ENCODE measurements at places on chromosomes 7 and 10.

- no peak for DNase-seq
These were observed 198.4 kb upstream of the KIAA1217 start for GRCh38 chr10:24010436-24010970.

DNA sequence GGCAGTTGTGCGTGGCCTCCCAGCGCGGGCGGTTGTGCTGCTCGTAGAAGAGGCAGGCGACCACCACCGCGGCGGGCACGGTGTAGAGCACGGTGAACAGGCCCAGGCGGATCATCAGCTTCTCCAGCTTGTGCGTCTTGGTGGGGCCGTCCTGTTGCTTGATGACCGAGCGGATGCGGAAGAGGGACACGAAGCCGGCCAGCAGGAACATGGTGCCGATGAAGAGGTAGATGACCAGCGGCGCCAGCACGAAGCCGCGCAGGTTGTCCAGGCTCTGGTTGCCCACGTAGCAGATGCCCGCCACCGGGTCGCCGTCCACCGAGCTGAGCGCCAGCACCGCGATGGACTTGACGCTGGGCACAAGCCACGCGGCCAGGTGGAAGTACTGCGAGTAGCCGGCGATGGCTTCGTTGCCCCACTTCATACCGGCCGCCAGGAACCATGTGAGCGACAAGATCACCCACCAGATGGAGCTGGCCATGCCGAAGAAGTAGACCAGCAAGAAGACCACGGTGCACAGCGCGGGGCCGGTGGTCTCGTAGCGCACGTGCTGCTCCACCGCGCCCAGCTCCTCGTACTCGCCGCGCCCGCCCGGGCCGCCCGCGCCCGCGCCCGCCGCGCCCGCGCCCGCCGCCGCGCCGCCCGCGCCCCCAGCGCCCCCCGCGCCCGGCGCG, 2.2 kb downstream of the FZD8 start:
- DNase-seq = no peak

- no peak for DNase-seq
These were observed 35.0 kb downstream of the INPP5A start for GRCh38 chr10:132572545-132572937.

DNA sequence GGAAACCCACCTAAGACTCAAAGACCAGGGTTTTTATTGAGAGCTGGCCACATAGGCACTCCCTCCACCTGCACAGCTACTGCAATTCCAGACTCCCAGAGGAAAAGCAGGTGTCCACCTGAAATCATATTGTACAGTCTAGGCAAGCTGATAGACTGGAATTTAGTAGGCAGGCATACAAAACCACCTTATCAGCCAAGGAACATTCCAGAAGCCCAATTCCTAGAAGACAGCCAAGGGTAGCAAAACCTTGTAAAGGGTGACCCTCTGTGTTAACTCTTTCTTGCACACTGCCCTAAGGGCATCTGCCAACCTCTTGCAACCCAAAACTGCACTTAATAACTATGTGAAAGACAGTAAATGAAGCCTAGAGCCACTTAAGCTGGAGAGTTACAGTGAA, 5.3 kb downstream of the TMEM176A start:
- no peak for DNase-seq

GRCh38 chr7:149598721-149599308, 101.2 kb upstream of the ZNF746 start:
- DNase-seq = no peak
